ENCODE measurements at places on chromosomes 11 and 22. TPM values are rescaled to one million over a fixed set of nuclear protein-coding genes. Genes with fewer than 3 reads are reported as not detected.

DENND6B gene
- 0.09 TPM for total RNA-seq

FREY1 gene
- total RNA-seq: 0.23 TPM

BIK gene
- 14.4 TPM for total RNA-seq

OR51B2 gene
- not detected for total RNA-seq

THYN1 gene
- 64.6 TPM for total RNA-seq

LARGE2 gene
- 1.0 TPM for total RNA-seq

KRTAP5-9 gene
- not detected for total RNA-seq

PLAAT2 gene
- total RNA-seq: 4.1 TPM

- DNase-seq: no peak
Observed at GRCh38 chr11:7931168-7931567, at the start of gene OR10A6. TSS of gene OR10A6 (minus strand) at chr11:7931268. CDS start at chr11:7928662, 2,606 bp downstream.

GRCh38 chr11:46905806-46906205 lies 12.5 kb downstream of the LRP4 start:
- DNase-seq: no peak

DNA sequence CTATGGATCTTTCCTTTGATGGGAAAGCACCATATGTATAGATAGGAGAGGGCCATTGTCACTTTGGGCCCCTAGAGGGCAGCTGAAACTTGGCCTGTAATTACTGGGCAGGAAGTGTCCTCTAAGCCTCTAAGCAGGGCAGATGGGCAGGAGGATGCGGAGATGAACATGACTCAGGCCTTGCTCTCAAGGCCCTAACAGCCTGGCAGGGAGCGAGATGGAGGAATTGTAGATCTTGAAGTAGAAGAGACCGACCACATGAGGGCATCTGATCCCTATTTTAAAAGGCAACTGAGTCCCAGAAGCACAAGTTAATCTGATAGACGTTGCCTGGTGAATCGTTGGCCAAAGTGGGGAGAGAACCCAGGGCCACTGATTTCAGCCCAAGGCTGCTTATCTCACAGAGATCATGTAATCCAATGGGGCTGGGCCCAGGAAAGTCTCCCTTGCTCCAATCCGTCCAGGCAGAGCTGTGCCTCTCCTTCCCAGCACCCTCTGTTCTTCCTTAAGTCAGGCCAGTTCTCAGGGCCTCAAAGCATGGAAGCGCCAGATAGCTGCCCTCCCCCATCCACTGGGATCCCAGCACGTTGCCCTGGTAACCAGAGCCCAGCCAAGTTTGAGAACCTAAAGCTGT lies 2.5 kb upstream of the SEPTIN3 start:
- peak; percentile 80 for DNase-seq

DNA sequence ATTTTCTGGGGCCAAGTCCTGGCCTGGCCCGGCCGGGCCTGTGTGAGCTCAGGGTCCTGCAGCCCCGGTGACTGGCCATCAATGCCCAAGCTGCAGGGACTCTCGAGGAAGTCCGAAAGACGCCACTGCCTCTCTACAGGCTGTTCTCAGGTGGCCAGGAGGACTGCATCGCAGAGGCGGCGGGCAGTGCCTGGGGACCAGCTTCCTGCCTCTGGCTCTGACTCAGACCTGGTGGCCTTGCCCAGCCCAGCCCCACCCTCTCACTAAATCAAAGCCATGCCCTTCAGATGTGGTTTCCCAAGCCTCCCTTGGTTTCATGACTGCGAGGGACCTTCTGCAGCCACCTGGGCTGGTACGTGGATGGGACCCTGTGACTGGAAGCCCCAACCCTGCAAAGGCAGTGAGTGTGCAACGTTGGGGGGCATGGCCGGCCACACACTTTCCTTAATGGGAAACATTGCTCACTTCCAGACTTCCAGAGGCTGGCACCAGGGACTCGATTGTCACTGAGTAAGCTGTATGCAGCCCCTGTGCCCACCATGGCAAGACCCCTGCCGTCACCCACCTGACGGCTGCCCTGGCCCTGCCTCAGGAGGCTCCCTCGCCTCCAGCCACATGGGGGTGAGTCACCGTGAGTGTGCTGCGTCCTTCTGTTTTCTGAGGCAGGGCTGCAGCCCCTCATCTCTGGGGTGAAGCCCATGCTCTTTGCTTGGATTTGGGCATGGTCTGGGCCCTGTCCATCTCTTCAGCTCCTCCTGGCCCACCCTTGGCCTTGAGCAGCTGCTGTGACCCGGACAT lies 6.0 kb upstream of the FGF3 start:
- peak; percentile 78 for DNase-seq

- DNase-seq: no peak
Observed at GRCh38 chr11:96235751-96236150, 107.2 kb downstream of the MAML2 start.

- DNase-seq: no peak
Observed at GRCh38 chr22:38935616-38936015, 21.8 kb upstream of the APOBEC3A start.

DNA sequence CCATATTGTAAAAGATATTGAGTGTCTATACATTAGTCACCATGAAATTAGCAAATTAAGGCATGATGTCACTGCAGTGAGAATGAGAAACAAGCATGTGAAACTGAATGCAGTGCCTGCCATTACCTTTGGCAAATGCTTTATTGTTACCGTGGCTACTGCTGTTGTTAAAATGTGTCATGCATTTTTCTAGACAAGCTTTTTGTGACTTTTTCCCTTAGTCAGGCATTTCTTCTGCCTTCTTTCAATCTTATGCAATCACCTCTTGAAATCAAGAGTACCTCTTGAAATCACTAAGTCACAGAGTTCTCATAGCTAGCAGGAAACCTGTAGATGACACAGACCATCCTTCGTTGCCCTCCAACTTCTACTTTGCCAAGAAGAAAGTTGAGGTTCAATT lies 461.7 kb upstream of the TENM4 start:
- DNase-seq: peak; percentile 4

DNA sequence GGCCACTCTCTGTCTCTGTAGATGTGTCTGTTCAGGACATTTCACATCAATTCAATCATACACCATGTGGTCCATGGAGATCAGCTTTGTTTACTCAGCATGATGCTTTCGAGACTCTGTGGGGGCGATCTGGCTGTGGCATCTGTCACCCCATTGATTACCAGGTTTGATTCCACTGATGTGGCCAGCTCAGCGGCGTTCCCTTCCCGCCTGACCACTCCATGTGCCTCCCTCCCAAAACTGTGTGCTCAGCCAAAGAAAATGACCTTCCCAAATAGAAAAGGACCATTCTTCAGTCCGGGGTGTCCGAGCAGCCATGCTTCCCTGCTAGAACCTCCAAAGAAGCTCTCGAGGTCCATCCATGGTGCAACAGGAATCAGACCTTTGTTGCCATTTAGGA lies 89.1 kb downstream of the BRD1 start:
- no peak for DNase-seq

DNA sequence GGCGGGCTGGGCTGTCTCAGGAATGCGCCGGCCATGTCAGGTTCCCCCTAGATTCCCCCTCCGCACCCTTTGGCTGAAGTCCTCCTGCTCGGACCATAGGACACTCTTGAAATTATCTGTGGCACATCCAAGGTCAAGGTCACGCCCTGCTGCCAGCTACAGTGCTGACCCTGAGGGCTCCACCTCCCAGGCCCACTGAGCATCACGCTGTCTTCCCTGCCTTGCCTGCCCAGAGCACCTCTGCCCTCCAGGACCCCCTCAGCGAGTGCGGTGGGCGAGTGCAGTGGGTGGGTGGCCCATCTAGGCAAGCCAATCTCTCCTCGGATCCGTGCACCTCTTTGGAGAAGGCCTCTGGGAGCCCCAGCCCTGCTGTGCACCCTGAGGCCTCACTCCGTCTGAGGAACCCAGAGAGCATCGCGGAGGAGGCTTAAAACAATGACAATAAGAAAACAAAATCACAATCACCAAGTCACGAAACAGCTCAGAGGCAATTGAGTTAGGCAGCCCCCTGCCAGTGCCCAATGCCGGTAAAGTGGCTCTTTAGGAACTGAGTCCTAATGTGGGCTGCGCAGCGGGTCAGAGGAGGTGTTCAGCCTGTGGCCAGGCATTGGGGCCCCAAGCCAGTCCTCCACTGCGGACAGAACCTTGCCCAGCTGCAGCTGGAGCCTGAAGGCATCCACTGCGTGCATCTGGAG lies 26.5 kb upstream of the CCDC188 start:
- no peak for DNase-seq

GRCh38 chr11:132655187-132655855 lies 877.0 kb downstream of the OPCML start:
- DNase-seq: no peak

DNA sequence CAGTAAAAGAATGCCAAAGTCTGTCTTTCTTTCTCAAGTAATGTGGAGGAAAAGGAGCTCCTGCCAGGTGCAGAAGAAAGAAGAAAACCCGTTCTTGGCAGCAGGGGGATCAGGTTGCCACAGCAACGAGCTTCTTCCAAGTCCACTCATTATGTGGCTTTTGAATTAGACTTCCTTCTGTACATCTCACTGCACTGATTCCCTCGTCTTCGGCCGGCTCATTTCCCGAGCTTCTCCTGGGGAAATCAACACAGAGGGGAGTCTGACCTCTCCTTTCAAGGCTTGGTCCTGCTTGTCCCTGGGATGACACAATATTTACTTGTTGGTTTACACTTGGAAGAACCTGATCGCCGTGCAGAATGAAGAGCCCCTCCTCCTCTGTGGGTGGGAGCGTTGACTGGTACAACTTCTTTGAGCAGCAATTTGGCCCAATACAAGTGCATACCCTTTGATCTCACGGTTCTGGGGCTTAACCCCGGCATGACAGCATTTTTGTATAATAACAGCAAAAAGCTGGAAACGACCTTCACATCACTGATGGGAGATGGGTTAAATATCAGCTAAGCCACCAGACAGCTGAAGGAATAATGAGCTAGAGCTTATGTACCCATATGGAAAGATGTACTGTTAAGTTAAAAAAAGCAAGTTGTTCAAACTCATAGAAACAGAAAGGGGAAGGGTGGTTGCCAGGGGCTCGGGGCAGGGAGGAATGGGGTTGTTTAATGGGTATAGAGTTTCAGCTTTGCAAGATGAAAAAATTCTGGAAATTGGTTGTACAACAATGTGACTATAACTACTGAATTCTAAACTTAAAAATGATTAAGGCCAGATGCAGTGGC lies 35.4 kb downstream of the MCHR1 start:
- peak; percentile 49 for DNase-seq

- DNase-seq: peak; percentile 94
Observed at GRCh38 chr22:29030618-29031226, 30.9 kb downstream of the C22orf31 start.

DNA sequence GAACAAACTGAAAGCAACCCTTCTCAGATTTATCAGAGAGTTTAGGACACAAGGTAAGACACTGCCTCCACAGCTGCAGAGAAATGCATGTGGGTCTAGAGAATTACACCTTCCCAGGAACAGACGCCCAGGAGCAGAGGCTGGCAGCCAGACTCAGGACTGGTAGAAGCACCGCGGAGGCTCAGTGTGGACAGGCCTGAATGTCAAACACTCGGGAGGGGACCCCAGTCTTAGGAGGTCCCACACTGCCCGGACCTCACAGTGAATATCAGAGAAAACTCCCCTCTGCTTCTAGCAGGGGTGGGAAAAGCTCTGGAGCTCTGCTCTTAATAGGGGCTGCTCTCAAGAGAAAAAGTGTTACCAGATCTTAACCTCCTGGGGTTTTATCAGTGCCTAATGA lies 952.7 kb downstream of the BRD1 start:
- DNase-seq: no peak

GRCh38 chr22:23182309-23183060 lies 2.2 kb downstream of the BCR start:
- DNase-seq: peak; percentile 78

DNA sequence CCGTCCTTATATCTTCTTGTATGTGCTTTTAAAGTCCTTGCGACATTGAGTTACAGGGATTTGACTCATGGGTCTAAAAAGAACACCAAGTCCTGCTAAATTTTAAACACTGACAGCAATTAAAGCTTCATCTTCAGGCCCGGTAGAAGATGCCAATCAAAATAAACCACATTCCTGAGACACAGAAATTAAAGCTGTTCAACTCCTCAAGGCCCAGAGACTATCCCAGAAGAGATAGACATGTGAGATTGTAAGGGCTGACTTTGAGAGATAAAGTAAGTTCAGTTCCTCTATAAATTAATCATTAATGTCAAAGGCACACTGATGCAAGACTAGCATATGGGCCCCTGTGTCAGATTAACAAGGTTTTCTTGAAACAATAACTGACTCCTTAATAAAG lies 49.8 kb downstream of the OSBPL5 start:
- no peak for DNase-seq

DNA sequence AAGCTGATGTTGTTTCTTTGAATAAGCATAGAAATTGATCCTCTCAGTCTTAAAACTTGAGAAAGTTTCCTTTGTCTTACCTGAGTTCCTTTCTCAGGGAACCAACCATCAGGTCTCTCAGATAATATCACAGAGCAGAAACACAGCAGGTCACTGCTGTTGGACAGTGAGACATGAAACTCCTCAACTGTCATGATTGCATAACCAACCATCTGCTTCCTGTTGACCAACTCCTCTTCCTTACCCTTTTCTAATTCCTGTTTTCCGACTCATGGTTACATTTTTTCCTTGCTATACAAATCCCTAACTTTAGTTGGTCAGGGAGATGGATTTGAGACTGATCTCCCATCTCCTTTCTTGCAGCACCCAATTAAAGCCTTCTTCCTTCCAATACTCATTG lies 845.3 kb downstream of the FAM181B start:
- no peak for DNase-seq

GRCh38 chr22:48689206-48689605 lies 1138.5 kb downstream of the BRD1 start:
- DNase-seq: no peak

DNA sequence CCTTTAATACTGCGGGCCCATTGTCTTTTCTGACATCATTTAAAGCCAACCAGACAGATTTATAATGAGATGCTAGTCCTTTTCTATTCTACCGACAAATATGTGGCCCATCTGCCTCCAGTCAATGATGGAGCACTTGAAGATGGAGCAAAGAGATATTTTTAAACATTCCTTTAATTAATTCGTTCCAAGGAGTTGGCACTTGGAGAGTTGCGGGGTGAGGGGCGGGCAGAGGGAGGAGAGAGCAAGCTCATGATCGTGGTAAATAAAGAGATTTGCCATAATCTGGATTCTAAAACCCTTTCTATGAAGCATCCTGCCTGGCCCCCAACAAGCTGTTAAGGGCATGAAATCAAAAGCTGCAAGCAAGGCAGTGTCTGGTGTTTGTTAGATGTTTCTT lies 5.0 kb downstream of the SLC1A2 start:
- DNase-seq: no peak

GRCh38 chr11:91248199-91248807 lies 976.3 kb upstream of the FAT3 start:
- no peak for DNase-seq
